ENCODE measurements at places on chromosomes 7 and 10.
A peak's percentile ranks its signal among the peaks of the same experiment; 100 is the strongest.

- no peak for DNase-seq
These were observed 33.6 kb downstream of the ZNF22 start for GRCh38 chr10:45034301-45034700.

DNA sequence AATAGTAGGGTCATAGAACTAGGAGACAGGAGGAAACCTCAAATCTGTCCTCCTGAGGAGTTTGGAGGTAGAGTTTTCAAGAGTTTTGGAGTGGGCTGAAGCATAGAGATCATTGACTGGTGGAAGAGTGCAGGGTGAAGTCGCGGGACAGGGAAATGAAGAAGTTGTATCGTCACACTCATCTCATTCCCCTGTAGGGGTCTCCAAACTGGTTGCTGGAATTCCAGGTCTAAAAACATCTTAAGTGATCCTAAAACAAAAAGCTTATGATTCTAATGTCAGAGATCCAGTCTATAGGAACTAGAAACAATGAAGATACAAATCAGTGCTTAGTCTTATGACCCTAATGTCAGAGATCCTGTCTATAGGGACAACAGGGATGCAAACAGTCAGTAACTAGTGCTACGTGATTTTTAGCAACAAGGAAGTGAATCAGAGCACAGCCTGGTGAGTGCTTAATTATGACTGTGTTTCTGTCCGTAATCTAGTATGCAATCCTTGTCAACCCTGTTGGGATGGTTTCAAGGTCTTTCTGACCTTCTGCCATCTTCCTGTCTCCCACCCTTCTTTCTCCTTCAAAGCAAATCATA lies 139.4 kb downstream of the SKIDA1 start:
- no peak for DNase-seq

DNA sequence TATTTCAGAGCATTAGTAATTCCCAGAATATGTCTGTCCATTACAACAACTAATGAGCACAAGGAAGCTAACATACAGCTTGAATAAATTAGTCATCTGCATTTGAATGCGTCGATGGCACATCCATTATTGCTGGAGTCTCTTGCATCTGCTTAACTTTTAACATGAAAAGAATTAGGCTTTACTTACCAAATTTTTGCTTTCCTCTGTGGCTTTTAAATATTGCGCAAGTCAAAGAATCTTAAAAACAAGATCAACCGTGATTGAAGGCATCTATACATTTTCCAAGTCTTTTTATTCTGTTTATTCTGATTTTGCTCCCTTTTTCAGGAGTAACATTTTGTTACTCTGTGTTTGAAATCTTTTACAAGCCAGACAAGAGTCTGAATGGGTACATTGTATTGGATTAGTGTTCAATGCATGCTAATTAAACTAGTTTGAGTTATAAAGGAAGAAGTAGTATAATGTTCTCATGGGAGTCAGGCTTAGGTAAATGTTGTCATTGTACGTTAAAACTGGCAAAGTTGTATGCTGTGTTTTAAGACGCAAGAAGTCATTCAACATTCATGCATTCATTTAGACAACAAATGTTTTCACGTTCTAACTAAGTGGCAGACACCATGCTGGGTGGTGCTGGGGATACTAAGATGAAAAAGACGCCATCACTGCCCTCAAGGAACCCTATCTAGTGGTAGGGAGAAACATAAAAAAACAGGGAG lies 4.0 kb upstream of the CACNB2 start:
- DNase-seq: no peak

GRCh38 chr7:149050941-149051340 lies 22.6 kb upstream of the PDIA4 start:
- DNase-seq: no peak

- peak; percentile 76 for DNase-seq
These were observed 1.5 kb downstream of the TRIL start for GRCh38 chr7:28956608-28957063.

- no peak for DNase-seq
These were observed 4.3 kb upstream of the LAMB1 start for GRCh38 chr7:108007261-108007660.

DNA sequence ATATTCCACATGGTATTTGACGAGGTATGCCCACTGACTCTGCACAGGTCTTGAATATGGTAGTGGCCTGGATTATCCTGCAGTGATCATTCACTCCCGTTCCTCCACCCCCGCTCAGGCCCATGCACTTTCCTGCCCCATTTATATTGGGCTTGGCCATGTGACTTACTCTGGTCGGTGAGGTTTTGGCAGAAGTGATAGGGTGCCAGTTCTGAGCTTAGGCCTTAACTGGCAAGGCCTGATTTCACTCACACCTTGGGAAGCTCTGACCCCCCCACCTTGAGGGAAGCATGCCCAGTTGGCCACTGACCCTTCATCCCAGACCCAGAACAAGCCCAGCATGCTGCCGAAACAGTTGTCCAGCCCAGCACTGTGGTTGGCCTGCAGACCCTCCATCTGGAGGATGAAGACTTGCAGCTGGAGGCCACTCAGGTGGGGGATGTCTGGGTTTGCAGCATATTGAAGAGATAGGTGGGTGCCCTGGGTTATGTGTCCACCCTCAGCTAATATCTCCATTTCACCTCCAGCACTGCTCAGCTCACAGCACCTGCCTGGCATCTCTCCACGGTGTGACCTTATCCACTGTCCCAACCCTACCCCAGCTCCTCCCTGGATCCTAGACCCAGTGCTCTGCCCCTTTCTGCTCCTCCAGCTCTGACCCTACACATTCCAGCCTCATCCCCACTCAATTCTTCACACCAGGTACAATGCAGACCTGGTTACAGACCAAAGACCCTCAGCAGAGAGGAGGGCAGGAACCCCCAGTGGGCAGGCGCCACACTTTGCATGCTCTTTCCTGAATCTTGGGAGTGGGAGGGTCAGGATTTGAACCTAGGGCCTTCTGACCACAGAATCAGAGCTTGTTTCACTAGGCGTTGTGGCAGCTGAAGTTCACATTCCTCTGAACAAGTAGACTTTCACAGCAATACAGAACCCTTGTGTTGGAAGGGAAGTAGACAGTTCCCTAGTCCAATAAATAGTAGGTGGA lies 138.1 kb upstream of the CHST15 start:
- DNase-seq: no peak

DNA sequence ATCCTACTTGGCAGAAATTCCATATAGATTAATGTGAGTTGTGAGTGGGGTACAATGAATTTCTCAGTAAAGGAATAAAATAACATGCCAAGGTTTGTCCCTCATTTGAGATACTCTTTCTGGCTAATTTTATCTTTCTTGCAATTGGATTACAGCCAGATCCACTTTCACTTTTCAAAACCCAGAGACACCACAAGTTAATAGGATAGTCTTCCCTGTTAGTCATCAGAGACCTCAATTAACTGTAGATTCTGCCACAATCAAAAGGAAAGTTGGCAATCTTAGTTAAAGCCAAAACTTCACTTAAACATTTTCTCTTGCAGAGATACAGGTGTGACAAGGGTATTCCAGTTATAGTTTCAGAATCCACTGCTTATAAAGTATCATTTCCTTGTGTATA lies 91.4 kb upstream of the PHYHIPL start:
- DNase-seq: no peak

- no peak for DNase-seq
These were observed 14.1 kb downstream of the AKR1E2 start for GRCh38 chr10:4840151-4840550.

- DNase-seq: no peak
These were observed 695.0 kb upstream of the NRP1 start for GRCh38 chr10:34029455-34029854.

- no peak for DNase-seq
These were observed 858 bp downstream of the COPS6 start for GRCh38 chr7:100089458-100090196.

GRCh38 chr7:110943701-110944345 lies 147.1 kb upstream of the LRRN3 start:
- DNase-seq: no peak

DNA sequence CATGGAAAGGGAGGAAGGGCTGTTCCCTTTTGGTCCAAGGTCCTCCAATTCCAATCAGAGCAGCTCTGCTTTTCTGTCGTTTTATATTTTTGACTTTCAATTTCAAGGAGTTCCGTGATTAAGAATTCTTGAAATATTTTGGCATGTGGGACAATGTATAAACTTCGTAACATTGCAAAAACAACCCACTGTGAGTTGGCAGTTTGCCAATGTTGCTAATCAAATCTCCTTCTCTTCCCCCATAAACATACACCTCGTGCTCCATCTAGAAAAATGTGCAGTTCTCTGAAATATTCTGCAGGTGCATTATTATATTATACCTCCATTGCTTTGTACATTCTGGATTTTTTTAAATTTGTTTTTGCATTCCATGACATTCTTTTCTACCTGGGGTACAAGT lies 49.8 kb downstream of the POU6F2 start:
- DNase-seq: no peak

DNA sequence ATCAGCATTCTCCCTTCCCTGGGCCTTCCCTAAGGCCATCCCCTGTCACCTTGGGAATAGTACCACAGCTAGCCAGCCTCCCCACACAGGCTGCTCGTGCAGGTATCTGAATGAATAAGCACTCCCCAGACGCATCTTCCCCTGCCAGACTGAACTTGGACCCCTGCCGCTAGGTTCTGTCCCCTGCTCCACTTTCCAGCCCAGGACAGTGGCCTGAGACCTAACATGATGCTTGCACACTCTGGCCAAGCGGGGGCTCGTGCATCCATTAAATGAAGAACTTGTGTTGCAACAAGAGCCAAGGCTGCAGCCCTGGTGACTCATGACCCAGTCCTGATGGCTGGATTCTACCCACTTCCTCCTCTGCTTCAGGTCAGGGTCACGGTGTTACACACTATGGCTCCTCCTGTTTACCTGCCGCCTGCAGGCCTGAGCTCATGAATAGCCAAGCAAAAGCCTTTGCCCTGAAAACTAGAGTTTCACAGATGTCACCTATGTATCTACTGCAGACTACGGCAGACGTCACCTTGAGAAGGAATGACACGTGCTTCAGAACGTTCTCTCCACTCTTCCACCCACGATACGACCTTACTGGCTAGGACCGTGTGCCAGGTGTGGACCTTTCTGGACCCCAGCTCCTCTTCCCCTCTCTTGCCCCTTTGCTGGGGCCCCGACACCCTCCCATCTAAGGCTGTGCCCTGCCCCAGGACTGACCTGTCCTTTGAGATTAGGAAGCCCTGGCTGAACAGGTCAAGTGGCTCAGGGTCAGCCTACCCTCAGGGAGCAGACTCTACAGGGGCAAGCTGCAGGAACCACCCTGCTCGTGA lies 6.5 kb downstream of the ASB13 start:
- peak; percentile 72 for DNase-seq

DNA sequence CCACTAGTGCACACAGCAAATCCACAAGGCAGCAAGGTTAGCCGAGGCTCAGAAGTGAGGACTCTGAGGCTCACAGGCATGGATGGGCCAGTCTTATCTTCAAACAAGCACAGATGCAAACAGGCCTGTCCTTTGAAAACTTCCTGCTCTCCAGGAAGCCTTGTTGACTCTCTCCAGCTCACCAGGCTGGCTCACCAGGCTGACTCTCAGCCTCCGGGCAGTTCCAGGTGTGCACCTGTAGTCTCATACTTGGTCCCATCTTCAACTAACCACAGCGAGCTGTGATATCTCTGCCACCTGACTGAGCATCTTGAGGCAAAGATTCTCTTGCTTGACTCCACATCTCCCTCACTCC lies 173.9 kb upstream of the ZMIZ1 start:
- DNase-seq: peak; percentile 76

DNA sequence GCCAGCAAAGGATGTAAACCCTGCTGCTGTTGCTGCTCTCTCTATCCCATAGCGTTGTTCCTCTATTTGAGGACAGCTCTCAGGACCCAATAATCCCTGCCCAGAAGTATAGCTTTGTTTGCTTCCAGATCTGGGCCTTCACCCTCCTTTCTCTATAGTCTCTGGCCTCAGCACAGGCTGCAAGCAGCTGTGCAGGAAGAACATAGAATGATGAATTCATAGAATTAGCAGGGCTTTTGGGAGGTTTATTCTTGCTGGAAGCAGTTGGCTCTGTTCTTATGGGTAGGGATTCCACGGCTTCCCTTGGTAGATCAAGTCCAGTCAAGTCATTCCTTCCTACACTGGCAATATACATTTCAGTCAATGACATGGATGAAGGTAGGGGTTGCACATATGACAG lies 354.7 kb downstream of the HPSE2 start:
- no peak for DNase-seq

DNA sequence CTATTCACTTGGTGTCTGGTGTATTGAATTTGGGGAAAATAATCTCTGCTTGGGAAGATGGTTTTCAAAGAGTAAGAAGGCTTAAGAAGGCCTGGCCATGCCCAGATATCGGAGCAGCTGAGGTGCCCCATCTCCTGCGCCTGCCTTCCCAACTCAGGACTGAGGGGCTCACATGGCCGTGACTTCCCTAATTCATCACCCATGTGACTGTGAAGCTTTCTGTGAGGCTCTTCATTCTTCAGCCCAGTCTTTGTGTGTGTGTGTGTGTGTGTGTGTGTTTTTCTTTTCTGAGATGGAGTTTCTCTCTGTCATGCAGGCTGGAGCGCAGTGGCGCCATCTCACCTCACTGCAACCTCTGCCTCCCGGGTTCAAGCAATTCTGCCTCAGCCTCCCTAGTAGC lies 53.2 kb downstream of the PROSER2 start:
- DNase-seq: no peak

DNA sequence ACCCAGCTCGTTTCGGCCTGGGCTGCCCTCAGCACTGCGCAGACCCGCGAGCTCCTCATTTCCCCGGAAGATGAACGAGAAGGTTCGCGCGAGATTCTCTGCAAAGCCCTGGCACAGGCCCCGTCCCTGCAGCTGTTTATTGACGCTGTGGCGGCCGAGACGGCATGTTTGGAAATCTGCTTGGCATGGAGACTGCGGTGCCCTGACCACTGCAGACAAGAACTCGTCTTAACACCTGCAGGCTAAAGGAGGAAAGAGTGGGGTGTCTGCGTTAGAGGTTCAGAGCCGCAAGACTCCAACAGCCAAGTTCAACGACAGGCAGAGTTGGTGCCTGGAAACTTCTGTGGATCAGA lies 125.6 kb downstream of the DNAJB6 start:
- DNase-seq: no peak

DNA sequence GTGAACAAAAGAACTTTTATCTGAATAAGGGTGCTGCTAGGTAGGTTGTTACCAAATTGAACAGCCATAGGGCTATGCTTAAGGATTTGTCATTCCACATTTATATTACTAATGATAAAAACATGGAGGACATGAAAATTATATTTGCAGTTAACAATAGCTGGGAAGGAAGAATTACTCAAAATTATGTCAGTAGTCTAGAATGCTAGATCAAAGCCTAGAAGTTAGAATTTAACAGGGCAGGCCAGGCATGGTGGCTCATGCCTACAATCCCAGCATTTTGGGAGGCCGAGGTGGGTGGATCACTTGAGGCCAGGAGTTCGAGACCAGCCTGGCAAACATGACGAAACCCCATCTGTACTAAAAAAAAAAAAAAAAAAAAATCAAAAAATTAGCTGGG lies 9.4 kb downstream of the STK17A start:
- peak; percentile 12 for DNase-seq

All from PC-3 (cell line).